Endothelial cell of umbilical vein (primary cell): ENCODE measurements at places on chromosomes 16 and 17. TPM values are rescaled to one million over a fixed set of nuclear protein-coding genes. Genes with fewer than 3 reads are reported as not detected.

DNA sequence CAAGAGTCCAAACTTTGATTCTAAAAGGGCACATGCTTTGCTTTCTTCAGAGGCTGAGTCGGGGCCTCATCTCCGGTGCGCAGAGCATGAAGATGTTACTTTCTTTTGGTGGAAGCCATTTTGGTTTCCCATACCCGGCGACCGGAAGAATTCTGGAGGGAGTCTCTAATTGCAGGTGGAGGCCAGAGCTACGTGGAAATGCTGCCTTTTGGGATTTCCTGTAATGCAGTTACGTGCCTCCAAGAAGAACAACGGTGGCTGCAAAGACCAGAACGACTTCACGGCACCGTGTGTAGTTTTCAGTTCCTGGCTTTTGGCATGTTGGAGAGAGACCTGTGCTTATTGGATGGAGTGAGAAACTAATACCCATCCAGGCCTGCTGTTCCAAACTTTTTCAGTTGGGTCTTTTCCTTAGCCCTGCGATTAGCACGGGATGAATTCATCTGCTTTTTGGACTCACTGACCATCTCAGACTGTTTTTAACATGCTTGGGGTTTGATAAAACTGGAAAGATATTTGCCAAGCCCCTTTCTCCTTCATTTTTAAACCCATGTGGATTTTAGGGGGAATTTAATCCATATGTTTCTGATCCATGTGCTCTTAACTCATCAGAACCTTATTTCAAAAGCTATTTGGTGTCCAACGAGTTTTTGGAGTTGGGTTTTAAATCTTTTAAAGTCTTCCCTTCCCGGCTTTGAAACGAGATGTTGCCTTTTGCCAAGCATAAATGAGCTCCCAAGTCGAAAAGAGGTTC is 19.0 kb downstream of the FOXL1 start:
- no peak overlapping the region for H3K4me3 ChIP-seq
- H3K27me3 ChIP-seq: no peaks in the 10 kb centered on the region
- no peaks in the 10 kb centered on the region for H3K36me3 ChIP-seq

- peaks cover 7% of the 10 kb centered on the region for H3K4me1 ChIP-seq
- H3K36me3 ChIP-seq: peaks cover 7% of the 10 kb centered on the region
- H3K4me3 ChIP-seq: peak overlapping the region; percentile 59
- H3K27me3 ChIP-seq: no peaks in the 10 kb centered on the region
These were observed 1.1 kb downstream of the ROGDI start for GRCh38 chr16:4801051-4801961.

DNA sequence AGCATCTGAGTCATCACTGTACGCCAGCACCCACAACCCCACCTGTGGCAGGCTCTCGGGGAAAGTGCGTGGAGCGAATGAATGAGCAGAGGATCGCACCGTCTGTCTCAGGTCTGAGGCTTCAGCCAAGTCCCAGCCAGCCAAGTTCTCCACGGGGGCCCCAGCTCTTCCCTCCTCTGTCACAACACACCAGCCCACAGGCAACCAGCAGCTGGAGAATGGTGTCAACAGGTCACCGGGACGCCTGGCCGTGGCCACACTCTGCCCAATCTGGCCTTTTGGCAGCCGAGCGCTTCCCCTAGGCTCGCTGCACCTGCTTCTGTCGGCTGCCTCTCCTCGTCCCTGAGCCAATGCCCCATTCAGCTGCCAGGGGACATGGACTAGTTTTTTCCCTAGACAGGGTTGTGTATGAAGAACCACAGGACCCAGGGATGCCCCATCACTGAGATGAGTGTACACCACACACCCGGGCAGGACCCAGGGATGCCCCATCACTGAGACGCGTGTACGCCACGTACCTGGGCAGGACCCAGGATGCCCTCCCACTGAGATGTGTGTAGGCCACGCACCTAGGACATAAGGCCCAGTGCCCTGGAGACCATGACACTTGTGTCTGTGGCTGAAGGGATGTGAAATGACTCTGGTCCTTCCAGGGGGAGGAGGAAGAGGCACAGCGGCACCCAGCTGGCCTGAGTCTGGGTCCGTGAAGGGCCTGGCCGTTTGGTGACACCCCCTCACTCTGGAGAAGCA is 52.8 kb downstream of the ABR start:
- peaks cover 13% of the 10 kb centered on the region for H3K4me1 ChIP-seq
- no peaks in the 10 kb centered on the region for H3K36me3 ChIP-seq
- no peak overlapping the region for H3K4me3 ChIP-seq

GRCh38 chr17:35849469-35850348 is 19.0 kb downstream of the HEATR9 start:
- no peak overlapping the region for H3K4me3 ChIP-seq
- no peaks in the 10 kb centered on the region for H3K4me1 ChIP-seq
- H3K36me3 ChIP-seq: peaks cover 20% of the 10 kb centered on the region

DNA sequence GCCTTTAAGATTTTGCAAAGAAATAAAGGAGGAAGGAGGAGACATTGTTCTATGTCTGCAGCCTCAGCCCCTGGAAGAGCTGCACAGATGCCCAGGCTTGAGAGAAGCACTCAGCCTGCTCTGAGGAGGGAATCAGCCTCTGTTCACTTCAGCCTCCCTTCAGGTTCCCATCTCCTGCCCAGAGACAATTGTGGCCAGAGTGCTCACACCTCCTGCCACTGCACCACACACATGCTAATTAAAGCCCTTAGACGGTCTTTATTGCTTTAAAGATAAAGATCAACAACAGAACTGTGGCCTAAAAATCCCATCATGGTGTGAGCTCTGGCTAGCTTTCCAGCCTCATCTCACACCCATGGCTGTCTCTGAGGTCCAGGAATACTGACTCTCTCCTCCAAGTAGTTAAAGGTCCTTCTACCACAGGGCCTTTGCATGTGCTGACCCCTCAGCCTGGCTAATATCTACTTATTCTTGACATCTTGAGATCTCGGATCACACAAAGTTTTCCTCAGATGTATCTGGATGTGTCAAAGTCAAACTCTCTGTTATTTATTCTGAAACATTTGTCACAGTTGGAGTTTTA is 33.8 kb downstream of the CHD9NB start:
- H3K27ac ChIP-seq: no peak overlapping the region
- no peak for DNase-seq

RDM1 gene
- 0.46 TPM in 1 of 2 replicates, not detected in the other for total RNA-seq

SLFN12 gene
- 29.9 and 42.6 TPM in 2 replicates for total RNA-seq

SSTR5 gene
- 0.24 TPM in 1 of 2 replicates, not detected in the other for total RNA-seq

CCL15 gene
- total RNA-seq: not detected in 2 replicates

MPHOSPH6 gene
- total RNA-seq: 32.0 and 32.5 TPM in 2 replicates
